Urinary bladder (tissue), 4 donors: ENCODE measurements at places on chromosomes 11 and 22. TPM values are rescaled to one million over a fixed set of nuclear protein-coding genes. Genes with fewer than 3 reads are reported as not detected.

LRRC32 gene
- 16.3 TPM for total RNA-seq

- DNase-seq, result no peak
Observed at GRCh38 chr11:128627666-128628324, 40.4 kb upstream of the ETS1 start.

NECTIN1 gene
- total RNA-seq, result 18.1 TPM

- no peak for DNase-seq
Observed at GRCh38 chr11:56307836-56308235, 7.1 kb upstream of the OR8K3 start.

GRAP2 gene
- 3.2 TPM for total RNA-seq

SDHD gene
- total RNA-seq, result 166 TPM

DNA sequence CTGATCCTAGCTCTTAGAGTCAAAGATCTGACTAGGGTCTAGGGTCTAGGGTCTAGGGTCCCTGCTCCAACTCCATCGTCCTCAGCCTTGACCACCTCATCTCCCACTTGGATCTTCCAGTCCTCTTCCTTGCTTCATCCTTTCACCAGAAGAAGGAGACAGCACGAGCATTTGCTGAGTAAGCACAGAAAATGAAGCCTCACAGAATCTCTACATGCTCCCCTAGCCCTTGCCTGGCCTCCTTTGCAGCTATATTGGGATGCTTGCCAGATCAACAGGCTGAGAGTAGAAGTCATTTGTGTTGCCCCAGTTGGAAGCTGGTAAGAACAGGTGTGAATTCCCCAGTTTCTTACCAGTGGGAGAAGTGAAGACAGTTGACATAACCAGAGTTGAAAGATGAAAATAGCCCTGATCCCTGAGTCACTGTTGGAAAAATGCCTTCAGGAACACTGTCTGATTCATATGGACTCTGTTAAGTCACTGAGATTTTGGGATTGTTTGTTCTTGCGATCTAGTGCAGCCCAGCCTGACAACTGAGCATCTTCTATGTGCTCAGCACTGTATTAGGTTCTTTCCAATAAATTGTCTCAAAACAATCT is 552.5 kb downstream of the INSC start:
- no peak for DNase-seq

GRCh38 chr11:112889446-112889845 is 71.8 kb upstream of the NCAM1 start:
- no peak for DNase-seq

PTPRCAP gene
- 1.2 TPM for total RNA-seq

TSPAN4 gene
- 39.4 TPM for total RNA-seq

GRCh38 chr11:73498343-73498742 is 99.6 kb downstream of the FAM168A start:
- no peak for DNase-seq

DNA sequence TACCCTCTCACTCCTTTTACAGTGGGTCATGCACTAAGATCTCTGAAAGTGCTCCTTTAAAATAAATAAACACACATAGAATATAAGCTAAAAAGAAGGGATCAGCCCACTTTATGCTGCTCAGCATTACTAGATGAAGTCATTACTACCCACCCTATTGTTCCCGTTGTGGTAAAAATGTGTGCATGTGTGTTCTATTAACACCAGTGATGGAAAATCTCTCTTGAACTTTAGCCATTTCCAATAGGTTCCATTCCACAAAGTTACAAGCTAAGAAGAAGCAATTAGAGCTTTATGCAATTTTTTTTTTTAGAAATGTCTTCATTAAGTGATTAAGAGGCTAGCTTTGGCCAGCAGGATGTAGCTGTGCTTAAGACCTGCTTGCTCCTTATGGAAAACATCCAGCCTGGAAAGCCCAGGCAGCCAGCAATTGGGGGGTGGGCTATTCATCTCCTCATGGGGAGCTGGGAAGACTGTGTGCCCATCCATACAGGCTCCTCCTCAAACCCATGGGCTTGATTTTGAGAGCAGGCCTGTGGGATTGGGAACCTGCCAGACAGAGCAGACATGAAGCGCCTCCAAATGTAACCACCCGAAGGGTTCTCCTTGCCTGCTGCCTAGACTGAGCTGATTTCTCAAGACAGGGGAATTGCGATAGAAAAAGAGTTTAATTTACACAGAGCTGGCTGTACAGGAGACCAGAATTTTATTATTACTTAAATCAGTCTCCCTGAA is 92.9 kb upstream of the PARVA start:
- DNase-seq, result no peak

DNA sequence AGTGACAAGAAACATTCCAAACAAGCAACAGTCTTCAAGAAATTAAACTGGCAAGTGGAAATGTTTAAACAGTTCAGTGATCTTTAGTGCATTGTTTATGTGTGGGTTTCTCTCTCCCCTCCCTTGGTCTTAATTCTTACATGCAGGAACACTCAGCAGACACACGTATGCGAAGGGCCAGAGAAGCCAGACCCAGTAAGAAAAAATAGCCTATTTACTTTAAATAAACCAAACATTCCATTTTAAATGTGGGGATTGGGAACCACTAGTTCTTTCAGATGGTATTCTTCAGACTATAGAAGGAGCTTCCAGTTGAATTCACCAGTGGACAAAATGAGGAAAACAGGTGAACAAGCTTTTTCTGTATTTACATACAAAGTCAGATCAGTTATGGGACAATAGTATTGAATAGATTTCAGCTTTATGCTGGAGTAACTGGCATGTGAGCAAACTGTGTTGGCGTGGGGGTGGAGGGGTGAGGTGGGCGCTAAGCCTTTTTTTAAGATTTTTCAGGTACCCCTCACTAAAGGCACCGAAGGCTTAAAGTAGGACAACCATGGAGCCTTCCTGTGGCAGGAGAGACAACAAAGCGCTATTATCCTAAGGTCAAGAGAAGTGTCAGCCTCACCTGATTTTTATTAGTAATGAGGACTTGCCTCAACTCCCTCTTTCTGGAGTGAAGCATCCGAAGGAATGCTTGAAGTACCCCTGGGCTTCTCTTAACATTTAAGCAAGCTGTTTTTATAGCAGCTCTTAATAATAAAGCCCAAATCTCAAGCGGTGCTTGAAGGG is 6.0 kb downstream of the MALAT1 start:
- no peak for DNase-seq

- no peak for DNase-seq
Observed at GRCh38 chr22:45770506-45770905, 98.9 kb downstream of the ATXN10 start.

GSTT2B gene
- 2.1 TPM for total RNA-seq

ART5 gene
- total RNA-seq, result not detected

PANX3 gene
- not detected for total RNA-seq

GRCh38 chr11:9253086-9253485 is 12.1 kb downstream of the DENND5A start:
- DNase-seq, result no peak

DNA sequence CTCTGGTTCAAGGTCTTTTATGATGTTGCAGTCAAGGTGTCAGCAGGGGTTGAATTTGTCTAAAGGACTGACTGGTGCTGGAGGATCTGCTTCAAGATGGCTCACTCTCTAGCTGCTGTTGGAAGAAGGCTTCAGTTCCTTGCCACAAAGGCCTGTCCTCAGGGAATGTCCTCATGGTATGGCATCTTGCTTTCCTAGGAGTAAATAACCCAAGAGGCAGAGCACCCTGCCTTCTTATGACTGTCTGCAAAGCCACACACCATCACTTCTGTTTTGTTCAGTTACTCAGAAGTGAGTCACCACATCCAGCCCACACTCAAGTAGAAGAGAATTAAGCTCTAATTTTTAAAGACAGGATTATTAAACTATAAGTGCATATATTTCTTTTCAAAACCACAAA is 45.2 kb downstream of the PLAAT5 start:
- no peak for DNase-seq

DNA sequence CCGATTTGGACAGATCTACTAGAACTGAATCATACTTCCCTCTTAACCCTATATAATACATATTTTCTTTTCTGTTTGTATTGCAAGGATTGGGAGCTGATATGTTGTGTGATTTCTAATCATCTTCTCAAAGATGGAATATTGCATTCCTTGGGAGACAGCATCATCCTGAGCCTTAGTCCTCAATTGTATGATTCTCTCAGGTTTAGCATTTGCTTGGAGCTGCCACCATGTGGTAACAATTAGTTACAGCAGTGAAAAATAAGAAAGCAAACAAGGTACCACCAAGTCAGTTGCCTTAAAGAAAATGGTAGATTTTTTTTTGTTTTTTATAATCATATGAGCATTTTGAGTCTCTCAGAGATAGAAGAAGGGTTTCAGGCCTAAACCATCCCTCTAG is 11.9 kb downstream of the SNX19 start:
- no peak for DNase-seq

GRCh38 chr11:75087319-75088305 is 9.1 kb downstream of the OR2AT4 start:
- no peak for DNase-seq

DNA sequence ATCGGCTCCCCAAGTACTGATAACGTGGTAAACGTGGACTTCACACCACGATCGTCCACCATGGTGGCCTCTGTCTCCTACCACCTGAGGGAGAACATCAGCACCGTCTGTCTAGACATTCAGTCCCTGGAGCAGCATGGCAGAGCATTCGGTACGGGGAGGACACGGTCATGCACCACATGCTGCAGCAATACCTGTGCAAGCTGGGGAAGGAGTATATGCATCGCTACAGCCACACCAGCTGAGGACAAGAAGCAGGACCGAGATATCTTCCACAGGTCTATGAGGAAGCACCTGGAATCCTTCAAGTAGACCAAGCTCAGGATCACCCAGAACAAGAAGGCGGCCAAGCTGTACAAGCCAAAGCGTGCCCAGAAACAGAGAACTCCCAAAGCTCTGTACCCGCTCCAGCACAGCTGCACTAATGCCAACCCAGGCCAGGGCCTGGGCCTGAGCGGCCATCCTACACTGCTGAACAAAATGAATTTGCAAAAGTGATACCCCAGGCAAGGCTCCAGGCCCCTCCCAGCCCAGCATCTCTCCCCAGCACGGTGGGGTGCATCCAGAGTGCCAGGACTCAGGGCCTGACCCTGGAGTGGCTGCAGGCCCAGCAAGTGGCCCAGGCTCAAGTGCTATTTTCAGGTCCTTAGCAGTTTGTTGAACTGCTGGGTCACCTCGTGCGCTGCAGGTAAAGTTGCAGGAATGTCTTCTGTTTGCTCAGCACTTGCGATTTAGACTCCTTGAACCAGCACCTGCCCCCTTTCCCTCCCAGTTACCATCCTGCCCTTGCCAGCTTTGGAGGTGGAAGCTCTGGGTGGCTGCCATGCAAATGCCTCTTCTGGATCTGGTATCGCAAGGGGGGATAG is 119.3 kb upstream of the SERPIND1 start:
- DNase-seq, result no peak

- no peak for DNase-seq
Observed at GRCh38 chr11:63687845-63688244, 6.5 kb downstream of the RTN3 start.

SERPIND1 gene
- total RNA-seq, result 0.16 TPM

TM7SF2 gene
- total RNA-seq, result 9.6 TPM

YAP1 gene
- total RNA-seq, result 129 TPM

DNA sequence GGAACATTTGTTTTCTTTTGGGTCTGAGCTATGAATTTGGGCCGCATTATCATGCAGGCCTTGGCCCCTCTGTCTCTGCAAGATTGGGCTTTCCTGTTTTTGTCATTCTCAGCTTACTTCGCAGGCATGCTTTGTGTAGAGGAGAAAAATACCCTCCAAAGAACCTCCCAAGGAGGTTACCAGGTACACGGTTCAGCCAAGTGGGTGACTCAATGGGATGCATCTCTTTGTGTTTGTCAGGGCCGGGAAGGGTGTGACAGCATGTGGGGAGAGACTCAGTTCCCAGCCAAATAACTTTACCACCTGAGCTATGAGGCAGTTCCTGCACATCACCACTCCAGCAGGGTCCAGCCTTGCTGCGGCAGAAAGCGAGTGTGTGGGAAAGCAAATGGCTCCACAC is 47.8 kb upstream of the CLDN5 start:
- DNase-seq, result no peak

- DNase-seq, result no peak
Observed at GRCh38 chr11:114090225-114090910, 30.9 kb downstream of the ZBTB16 start.

- DNase-seq, result no peak
Observed at GRCh38 chr22:31148488-31148887, 8.2 kb upstream of the PLA2G3 start.

- no peak for DNase-seq
Observed at GRCh38 chr11:63180536-63180935, 36.5 kb upstream of the SLC22A24 start.

LARGE2 gene
- 1.3 TPM for total RNA-seq

FGF3 gene
- not detected for total RNA-seq
